ENCODE measurements at places on chromosomes 6 and 20.

GRCh38 chr20:48189181-48189580 is 403.9 kb upstream of the SULF2 start:
- DNase-seq: no peak

GRCh38 chr6:4593951-4594350 is 182.3 kb upstream of the CDYL start:
- no peak for DNase-seq

- no peak for DNase-seq
Observed at GRCh38 chr6:163457637-163458561, 43.4 kb downstream of the QKI start.

DNA sequence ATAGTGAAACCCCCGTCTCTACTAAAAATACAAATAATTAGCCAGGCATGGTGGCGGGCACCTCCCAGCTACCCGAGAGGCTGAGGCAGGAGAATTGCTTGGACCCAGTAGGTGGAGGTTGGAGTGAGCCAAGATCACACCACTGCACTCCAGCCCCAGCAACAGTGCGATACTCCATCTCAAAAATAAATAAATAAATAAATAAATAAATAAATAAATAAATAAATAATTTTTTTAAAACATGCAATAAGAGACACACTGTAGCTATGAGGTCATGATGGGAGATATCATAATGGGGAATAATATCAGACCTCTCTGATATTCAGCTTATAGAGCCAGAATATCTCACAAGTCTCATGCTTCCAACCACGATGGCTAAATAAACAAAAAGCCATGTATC is 82.3 kb downstream of the CD24 start:
- DNase-seq: no peak

DNA sequence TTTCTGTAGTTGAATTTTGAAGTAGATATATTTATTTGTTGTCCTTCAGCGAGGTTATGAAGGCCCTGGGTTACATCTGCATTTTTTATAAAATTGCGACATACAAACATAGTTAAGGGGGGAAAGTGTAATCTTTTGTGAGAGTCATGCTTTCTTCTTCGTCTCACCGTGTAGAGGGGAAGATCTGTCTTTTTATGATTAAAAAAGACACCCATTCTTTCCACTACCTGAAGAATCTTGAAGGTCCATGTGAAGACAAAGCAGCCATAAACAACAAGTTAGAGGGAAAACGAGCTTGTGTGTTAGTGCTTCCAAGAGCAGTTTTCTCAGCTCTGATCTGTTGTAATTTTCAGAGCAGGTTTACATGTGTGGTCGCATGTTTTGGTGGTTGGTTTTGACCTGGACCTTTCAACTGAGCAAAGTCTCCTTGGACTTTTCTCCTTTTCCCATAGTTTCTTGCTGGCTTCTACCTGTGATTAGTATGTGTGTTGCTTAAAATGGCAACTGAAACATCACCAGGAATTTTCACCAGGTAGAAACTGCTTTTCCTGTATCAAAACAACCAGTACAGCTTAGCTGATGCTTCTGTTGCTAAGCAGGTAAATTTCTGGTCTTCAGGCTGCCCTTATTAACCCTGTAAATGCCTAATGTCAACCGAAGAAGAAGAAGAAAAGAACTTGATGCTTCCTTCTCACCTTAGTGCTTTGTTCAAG is 37.3 kb downstream of the RREB1 start:
- no peak for DNase-seq

GRCh38 chr6:43940071-43940392 is 170.0 kb downstream of the VEGFA start:
- no peak for DNase-seq

DNA sequence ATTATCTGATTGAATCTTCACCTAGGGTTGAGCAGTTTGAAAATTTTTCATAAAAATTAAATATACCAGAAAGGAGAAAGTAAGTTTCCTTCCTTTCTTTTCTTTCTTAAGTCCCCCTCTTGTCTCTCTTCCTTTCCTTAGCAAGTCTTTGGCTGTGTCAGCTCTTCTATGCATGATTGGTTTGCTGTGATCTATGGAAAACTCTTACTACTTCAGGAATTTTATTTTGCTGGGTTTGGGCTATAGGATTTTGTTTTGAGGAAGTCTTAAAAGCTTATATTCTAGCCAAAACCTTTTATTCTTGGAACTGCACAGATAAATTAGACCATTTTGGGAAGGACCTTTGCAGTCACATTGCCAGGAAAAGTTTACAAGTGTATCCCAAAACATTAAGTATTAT is 173.4 kb upstream of the CITED2 start:
- no peak for DNase-seq

GRCh38 chr6:87197547-87197946 is 42.2 kb downstream of the ZNF292 start:
- DNase-seq: no peak

DNA sequence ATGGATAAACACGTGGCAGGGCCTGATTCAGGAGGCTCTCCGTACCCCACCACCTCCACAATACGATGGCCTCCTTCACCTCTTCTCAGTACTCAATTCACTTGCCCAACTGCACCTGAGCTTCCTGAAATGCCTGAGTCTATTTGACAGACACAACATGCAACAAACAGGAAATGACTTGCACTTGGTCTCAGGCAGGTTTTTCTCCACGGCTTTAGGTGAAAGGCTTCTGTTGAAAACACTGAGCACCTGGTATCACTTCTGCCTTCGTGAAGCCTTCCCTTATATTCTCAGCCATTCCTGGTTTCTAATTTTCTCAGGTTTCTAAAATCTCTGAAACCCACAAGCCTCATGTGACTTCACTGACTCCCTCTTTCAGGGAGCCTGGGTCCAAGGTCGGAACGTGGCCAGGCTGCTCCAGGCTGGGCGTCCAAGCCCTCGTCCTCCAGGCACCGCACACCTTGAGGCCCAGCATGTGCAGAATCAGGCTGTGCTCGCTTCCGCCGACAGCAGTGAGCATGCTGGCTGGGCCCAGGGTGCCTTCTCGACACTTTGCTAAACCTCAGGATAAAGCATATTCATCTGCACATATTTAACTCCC is 34.7 kb downstream of the TAF4 start:
- no peak for DNase-seq

- peak; percentile 79 for DNase-seq
Observed at GRCh38 chr6:26233649-26234420, 131.2 kb upstream of the BTN3A2 start.

DNA sequence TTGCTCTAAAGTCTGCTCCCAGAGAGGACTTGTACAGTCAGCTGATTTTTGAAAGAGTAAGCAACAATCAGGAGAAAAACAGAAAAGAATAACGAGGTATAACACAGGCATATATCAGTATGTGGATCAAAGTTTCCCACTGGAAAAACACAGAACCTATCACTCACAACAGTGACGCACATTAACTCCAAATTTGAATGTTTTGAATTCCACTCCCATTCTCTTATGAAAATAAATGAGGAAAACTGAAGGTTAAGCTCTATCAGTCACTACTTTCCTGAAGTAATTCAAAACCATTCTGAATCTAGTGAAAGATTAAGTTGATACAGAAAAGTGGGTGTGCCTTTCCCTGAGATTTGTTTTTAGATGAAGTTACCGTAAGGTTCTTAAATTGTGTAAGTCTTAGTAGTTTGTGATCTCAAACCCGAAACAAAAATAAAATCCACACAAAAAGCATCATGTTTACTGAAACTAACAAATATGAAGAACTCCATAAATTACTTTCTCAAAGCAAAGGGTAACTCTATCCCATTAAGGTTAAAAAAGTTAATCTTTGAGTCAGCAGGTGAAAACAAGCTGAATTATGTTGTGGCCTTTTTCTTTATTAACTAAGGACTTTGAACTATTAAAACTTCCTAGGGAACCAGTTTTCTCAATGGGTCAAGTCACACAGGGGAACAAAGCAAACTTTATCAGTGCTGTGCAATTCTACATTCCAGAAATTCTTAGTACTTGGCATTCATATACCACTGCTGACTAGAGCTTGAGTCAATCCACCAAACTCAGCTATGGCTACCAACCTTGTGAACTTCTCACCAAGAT is 115.7 kb downstream of the OGFRL1 start:
- no peak for DNase-seq

DNA sequence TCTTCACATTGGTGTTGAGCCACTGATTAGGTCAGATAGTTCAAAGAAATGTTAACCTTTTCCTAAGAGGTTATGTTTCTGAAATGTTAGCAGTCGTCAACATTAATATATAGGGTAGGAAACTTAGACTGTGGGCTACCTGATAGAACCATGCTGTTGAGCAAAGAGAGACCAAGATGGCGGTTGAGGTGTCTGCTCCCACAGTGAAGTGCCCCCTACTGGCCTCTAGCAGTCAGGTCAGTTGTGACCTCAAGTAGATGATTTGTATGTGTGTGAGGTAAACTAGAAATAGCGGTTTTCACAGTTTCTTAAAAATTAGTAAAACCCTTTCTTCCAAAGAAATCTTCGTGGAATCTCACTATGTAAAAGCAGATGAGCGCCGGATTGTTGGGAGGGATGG is 40.3 kb downstream of the MTHFD1L start:
- DNase-seq: no peak

- DNase-seq: peak; percentile 40
Observed at GRCh38 chr20:62776692-62777527, 19.4 kb upstream of the MRGBP start.

DNA sequence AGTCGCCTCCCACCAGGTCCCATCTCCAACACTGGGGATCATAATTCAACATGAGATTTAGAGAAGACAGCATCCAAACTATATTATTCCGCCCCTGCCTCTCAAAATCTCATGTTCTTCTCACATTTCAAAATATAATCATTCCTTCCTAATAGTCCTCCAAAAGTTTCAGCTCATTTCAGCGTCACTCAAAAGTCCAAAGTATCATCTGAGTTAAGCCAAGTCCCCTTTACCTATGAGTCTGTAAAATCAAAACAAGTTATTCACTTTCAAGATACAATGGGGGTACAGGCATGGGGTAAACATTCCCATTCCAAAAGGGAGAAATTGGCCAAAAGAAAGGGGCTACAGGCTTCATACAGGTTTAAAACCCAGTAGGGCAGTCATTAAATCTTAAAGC is 39.5 kb upstream of the SUMO4 start:
- DNase-seq: no peak

- DNase-seq: no peak
Observed at GRCh38 chr6:69802995-69803394, 6.2 kb upstream of the LMBRD1 start.

DNA sequence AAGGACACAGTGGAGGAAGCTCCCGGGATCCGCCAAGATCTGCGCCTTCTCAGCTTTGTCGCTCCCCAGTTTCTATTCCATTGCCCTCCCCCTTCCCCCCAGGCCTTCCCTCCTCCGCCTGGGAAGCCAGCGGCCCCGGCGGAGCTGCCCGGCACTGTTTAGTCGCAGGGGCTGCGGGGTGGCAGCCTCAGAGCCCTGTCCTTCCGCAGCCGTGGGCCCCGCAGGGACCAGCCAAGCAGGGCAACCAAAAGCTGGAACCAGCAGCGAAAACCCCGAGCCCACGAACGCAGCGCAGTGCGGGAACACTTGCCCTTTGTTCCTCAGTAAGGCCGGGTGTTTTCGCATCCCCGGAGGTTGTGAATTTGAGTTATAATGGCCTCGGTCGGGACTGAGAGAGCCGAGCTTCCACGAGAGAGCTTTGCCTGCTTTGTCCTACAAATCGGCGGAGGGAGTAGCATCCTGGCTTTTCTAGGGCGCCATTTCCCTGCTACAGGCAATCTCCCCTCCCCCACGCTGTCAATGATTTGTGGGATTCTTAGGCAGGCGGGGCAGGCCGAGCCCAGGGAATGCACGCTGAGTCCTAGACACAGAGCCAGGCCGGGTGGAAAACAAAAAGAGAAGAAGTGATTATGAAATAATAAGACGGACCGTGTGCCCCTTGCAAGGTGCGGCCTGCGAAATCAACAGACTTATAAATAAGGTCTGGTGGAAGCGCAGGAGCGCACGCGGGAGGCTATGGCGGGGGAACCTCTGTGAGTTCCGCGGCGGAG is 4.0 kb upstream of the TUBB2B start:
- no peak for DNase-seq

DNA sequence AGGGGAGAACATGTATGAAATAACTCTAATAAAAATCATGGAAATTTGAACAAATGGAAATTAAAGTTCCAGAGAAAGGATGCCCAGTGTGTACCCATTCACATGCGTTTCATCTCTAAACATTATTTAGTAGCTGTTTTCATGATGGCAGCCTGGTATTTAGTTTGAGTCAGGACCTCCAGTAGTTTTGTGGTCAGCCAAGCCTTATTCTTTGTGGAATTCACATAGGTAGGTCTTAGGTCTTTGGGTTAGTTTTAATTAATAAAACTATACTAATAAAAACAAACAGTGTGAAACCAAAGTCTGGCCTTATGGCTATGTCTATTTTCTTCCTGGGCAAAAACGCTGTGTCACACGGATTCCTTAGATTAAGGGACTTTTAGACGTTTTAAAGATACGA is 137.8 kb downstream of the FOXC1 start:
- no peak for DNase-seq

DNA sequence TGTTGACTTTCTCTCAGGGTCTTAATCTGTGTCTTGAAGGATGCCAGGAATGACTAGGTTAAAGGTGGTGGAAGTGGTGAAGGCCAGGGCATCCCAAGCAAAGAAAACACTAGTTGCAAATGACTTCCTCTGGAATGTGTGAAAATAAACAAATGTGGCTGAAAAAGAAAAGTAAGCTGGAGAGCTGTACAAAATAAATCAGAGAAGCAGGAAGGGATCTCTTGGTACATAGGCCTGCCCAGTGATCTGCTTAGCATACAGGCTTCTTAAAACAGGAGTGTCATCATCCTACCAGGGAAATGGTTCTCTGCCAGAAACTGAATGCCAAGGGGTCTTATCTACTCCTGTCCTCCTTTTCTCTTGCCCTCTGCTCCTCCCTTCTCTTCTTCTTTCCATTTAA is 1616.0 kb downstream of the KHDRBS2 start:
- no peak for DNase-seq

DNA sequence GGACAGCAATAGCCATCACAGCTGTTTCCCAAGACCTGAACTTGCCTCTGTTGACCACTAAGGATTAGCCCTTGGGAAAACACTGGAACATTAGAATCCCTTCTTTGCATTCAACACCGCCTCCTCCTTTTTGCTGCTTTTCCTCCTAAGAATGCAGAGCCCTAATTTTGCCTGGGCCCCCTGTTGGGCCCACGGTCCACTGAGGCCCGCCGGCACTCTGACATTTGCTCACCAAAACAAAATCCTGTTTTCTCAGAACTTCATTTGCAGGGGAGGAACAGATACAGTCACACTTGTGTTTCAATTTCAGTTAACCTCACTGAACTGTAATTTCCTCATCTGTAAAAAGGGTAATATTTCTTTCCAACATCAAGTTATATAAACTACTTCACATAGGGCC is 116.0 kb upstream of the JARID2 start:
- DNase-seq: no peak

All from stimulated activated CD4-positive, alpha-beta T cell treated with anti-CD3 and anti-CD28 coated beads, Interleukin-12 subunit alpha, Interleukin-12 subunit beta, amount 100 ng/mL, for 48 hours (primary cell).